ENCODE measurements at places on chromosomes 11 and 22.

- H3K36me3 ChIP-seq = no peaks in the 10 kb centered on the region
- H3K4me1 ChIP-seq = no peaks in the 10 kb centered on the region
- no peak overlapping the region for H3K27ac ChIP-seq
These were observed 23.3 kb downstream of the P4HA3 start for GRCh38 chr11:74288161-74288560.

- H3K36me3 ChIP-seq = peaks cover 2% of the 10 kb centered on the region
- H3K4me3 ChIP-seq = no peak overlapping the region
- DNase-seq = no peak
- no peaks in the 10 kb centered on the region for H3K4me1 ChIP-seq
- H3K27ac ChIP-seq = no peak overlapping the region
- H3K27me3 ChIP-seq = no peaks in the 10 kb centered on the region
These were observed 68.2 kb downstream of the DNAJC24 start for GRCh38 chr11:31437742-31438435.

DNA sequence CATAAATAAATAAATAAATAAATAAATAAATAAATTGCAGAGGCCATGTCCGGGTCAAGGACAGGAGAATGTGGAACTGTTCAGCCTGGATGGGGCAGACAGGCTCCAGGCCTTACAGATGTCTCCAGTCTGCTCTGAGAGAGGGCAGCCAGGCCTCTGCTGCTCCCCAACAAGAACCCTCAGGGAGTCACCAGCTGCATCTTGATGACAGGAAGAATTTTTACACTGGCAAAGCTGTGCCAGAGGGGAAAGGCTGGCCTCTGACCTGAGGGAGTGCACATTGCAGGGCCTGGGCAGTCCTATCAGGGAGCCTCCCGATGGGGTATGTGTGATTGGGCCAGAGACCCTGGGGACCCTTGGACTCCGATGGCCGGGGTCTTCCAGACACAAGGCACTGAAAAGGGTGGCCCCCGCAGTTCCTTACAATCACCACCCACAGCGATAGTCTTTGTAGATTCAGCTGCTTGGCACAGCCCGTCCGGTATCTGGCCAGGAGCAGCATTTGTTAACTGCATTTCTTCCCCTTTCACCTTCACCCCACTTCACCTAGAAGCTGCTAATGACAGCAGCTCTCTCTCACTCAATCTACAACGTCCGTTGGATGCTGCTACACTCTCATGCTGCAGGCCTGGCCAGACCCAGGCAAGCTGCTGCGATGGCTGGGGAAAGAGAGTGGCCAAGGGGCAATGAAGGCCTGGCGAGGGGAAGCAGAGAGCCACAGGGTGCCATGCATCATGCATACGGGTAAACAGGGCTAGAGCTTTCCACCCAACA is 8.1 kb downstream of the MOGAT2 start:
- no peak for DNase-seq
- H3K36me3 ChIP-seq = no peaks in the 10 kb centered on the region
- no peak overlapping the region for H3K27ac ChIP-seq
- no peaks in the 10 kb centered on the region for H3K27me3 ChIP-seq
- peaks cover 4% of the 10 kb centered on the region for H3K4me1 ChIP-seq
- no peak overlapping the region for H3K4me3 ChIP-seq

DNA sequence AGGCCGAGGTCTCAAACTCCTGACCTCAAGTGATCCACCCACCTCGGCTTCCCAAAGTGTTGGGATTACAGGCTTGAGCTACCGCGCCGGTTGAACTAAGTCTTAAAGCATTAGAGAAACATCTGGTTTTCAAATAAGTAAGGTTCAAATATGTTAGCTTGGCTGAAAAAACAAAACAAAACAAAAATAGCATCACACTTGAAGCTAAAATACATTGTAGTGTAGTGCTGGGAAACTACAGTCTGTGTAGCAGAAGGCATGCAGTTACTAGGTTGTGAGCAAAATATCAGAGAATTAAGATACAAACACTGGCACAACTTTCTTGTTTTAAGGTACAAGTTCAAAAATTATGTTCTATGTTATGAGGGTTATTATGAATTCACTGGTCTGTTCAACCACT is 224.8 kb upstream of the CHORDC1 start:
- no peak overlapping the region for H3K4me3 ChIP-seq
- H3K4me1 ChIP-seq = no peaks in the 10 kb centered on the region
- H3K27ac ChIP-seq = no peak overlapping the region
- H3K36me3 ChIP-seq = no peaks in the 10 kb centered on the region
- no peak for DNase-seq
- no peaks in the 10 kb centered on the region for H3K27me3 ChIP-seq

- DNase-seq = no peak
- peaks cover 44% of the 10 kb centered on the region for H3K4me1 ChIP-seq
- H3K36me3 ChIP-seq = no peaks in the 10 kb centered on the region
- H3K27ac ChIP-seq = peak overlapping the region; percentile 64
- no peaks in the 10 kb centered on the region for H3K27me3 ChIP-seq
- H3K4me3 ChIP-seq = no peak overlapping the region
These were observed 98.3 kb downstream of the ARHGAP42 start for GRCh38 chr11:100785148-100785983.

DNA sequence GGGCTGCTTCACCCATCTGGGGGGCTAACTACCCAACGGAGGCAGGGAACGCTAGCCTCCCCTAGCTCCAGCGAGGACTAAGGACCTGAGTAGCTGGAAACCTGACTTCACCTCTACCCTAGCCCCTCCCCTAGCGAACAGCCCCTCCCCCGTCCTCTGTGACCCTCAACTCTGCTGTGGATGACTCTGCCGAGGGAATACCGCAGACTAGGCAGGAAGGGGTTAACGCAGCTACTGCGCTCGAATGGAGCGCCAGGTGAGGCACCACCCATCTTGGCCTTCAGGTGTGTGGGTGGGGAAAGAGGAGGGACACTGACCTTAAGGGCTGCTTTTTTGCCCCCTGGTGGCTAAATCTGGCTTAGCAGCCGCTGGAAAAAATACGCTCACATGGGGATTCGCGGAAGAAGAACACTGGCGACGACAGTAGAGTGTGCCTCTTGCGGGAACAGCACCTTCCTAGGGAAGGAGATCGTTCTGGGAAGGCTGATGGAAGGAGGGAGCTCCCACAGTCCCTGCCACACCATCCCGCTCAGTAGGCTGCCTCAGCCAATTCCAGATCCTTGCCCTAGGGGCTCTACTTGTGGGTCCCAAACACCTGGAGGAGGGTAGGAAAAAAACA is 4.5 kb upstream of the BCL9L start:
- peak overlapping the region; percentile 51 for H3K4me3 ChIP-seq
- peak; percentile 75 for DNase-seq
- H3K4me1 ChIP-seq = no peaks in the 10 kb centered on the region
- H3K27ac ChIP-seq = peak overlapping the region; percentile 94

DNA sequence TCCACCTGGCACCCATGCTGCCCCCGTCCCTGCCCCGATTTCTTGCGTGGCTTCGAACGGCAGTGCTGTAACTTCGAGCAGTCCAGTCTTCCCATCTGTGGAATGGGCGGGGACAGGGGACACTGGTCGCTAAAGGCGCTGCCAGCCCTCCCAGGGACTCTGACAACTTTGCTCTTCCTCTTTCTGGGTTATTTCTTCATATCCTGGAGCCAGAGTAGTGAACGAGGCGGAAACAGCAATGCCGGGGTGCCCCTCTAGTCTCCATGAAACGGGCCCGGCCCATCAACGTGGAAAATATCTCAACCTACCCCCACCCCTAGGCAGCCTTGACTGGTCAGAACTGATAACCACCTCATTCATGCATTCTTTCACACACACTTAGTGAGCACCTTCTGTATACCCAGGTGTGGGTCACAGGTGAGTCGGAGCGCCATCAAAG is 42.8 kb downstream of the TRIOBP start:
- no peaks in the 10 kb centered on the region for H3K36me3 ChIP-seq
- peak overlapping the region; percentile 72 for H3K27ac ChIP-seq
- H3K4me1 ChIP-seq = no peaks in the 10 kb centered on the region

DNA sequence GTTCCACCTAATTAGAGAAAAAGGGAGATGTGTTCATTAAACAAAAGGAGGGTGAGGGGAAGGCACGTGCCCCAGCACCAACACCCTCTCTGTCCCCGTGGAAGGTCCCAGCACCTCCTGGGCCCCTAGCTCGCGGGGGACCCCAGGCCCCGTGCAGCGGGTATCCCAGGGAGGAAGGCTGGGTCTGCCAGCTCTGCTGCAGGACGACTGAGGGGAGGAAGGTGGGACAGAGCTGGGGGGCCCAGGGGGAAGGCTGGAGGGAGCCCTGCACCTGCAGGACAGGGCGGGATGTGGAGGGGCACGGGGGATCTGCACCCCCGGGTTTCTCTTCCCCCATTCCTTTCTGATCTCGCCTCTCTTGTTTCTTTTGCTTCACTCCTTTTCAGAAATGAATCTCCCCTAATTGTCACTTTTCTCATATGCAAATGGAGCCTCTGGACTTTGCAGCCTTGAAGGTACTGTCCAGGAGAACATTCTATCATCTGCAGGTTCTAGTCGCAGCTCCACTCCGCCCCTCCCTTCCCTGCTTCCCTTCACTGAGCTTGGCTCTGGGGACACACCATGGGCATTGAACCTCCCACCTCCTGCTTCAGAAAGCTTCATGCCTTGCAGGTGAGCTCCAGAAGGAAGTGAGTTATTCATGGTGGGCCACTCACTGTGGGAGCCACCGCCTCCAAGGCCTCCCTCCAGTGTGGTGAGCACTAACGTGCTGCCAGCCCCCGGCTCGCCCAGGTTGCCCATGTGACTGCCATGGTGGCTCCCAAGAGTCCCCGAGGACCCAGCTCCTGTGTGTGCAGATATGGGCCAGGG is 111.0 kb downstream of the ST3GAL4 start:
- H3K27ac ChIP-seq = no peak overlapping the region
- H3K36me3 ChIP-seq = no peaks in the 10 kb centered on the region
- H3K27me3 ChIP-seq = no peaks in the 10 kb centered on the region
- no peaks in the 10 kb centered on the region for H3K4me1 ChIP-seq
- H3K4me3 ChIP-seq = no peak overlapping the region
- no peak for DNase-seq

- no peak overlapping the region for H3K4me3 ChIP-seq
- H3K36me3 ChIP-seq = no peaks in the 10 kb centered on the region
- no peak overlapping the region for H3K27ac ChIP-seq
These were observed 652.8 kb downstream of the KCNA4 start for GRCh38 chr11:29364006-29364405.

GRCh38 chr11:69384251-69385143 is 90.5 kb downstream of the MYEOV start:
- no peak for DNase-seq
- H3K27me3 ChIP-seq = no peaks in the 10 kb centered on the region
- H3K4me3 ChIP-seq = no peak overlapping the region
- no peak overlapping the region for H3K27ac ChIP-seq
- no peaks in the 10 kb centered on the region for H3K36me3 ChIP-seq

DNA sequence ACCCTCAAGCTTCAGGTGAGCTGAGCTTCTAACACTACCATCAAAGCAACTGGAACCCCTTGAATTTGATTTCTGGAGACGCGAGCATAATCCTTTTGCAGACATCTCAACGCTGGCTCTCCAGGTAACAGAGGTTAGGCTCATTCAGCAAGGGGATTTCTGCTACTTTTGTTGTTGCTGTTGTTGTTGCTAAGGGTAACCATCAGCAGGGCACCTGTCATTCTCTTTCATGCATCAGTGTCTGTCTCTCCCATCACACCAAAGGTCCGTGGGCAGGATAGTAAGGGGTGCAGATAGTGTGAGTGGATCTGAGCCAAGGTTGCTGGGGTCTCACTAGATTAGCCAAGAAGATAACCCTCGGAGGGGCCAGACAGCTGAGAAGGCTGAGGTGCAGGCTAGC is 90.3 kb downstream of the TP53I11 start:
- H3K27ac ChIP-seq = no peak overlapping the region
- H3K27me3 ChIP-seq = no peaks in the 10 kb centered on the region
- DNase-seq = no peak
- no peaks in the 10 kb centered on the region for H3K36me3 ChIP-seq
- H3K4me1 ChIP-seq = peaks cover 7% of the 10 kb centered on the region
- no peak overlapping the region for H3K4me3 ChIP-seq

GRCh38 chr11:117986981-117987574 is 884 bp downstream of the IL10RA start:
- H3K27ac ChIP-seq = peak overlapping the region; percentile 75
- DNase-seq = no peak
- peak overlapping the region; percentile 50 for H3K4me3 ChIP-seq
- H3K4me1 ChIP-seq = no peaks in the 10 kb centered on the region

DNA sequence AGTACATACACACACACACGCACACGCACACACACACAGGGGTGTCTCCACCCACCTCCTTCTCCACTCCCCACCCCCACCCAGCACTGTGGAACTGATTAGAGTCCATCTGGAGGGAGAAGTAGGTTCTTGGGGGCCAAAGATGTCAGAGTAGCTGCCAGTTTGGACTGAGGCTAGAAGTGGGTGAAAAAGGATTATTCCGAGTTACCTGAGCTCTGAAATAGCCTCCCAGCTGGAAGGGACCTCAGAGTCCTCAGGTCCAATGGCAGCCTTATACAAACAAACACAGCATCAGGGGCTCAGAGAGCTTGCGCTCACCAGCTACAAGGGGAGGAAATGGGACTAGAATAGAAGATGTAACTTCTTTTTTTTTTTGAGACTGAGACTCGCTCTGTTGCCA is 20.8 kb downstream of the IL10RA start:
- DNase-seq = no peak
- H3K27me3 ChIP-seq = peaks cover 3% of the 10 kb centered on the region
- peak overlapping the region; percentile 80 for H3K27ac ChIP-seq
- H3K36me3 ChIP-seq = no peaks in the 10 kb centered on the region
- no peak overlapping the region for H3K4me3 ChIP-seq

DNA sequence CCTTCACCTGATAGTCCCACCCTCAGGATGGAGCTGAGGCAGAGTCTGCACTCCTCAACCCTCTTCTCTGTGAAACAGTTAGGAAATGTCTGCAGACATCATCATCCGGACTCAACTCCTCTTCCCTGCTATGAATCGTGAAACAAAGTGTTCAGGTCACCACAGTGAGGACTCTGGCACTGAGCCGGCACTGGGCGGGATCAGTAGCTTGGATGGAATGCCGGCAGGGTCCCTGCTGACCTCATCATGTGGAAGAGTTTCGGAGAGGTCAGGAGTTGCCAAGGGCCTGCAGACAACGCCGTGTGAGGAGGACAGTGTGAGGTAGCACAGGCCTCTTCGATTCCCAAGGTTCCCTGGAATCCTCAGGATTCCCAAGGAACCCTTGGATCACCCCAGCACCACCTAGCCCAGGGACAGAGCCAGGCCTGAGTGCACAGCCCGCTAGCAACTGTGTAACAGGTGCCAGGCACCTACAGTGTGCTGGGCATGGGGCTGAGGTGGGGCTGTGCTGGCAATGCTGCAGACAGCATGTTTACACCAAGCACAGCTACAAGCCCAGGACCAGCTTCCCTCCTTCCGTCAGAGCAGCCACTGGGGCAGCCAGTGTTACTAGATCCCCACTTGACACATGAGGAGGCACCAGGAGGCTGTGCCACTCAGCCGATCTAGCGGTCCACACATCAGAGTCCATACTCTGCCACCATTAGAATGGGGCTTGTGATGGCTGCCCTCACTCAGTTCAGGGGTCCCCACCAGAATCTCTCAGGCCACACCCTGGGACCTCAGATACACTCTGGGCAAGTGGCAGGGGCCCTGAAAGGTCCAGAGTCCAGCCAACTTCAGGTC is 693 bp upstream of the LINC01488 start:
- DNase-seq = no peak
- no peaks in the 10 kb centered on the region for H3K36me3 ChIP-seq
- no peaks in the 10 kb centered on the region for H3K27me3 ChIP-seq
